ENCODE measurements at places on chromosomes 1 and 21.

DNA sequence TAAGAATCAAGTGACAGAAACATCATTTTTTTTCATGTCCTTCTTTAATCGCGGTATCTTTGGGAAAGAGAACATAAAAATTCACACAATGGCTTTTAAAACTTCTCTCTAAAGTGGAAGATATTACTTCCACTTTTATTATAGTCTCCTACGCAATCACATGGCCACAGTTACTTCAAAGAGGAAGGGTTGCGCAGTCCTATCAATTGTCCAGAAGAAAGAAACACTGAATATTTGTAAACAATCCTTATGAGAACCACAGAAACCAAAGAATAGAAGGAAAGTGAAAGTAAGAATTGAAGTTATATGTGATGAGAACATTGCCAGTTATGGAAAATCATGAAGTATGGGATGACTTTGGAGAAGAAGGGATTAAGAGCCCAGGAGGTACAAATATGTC lies 32.6 kb downstream of the CFH start:
- no peak for DNase-seq

- DNase-seq = no peak
These were observed 24.5 kb downstream of the OSCP1 start for GRCh38 chr1:36425791-36426190.

GRCh38 chr21:42097860-42098454 lies 26.8 kb downstream of the UMODL1 start:
- no peak for DNase-seq

- DNase-seq = no peak
These were observed 183.5 kb downstream of the MATN1 start for GRCh38 chr1:30539884-30540283.

DNA sequence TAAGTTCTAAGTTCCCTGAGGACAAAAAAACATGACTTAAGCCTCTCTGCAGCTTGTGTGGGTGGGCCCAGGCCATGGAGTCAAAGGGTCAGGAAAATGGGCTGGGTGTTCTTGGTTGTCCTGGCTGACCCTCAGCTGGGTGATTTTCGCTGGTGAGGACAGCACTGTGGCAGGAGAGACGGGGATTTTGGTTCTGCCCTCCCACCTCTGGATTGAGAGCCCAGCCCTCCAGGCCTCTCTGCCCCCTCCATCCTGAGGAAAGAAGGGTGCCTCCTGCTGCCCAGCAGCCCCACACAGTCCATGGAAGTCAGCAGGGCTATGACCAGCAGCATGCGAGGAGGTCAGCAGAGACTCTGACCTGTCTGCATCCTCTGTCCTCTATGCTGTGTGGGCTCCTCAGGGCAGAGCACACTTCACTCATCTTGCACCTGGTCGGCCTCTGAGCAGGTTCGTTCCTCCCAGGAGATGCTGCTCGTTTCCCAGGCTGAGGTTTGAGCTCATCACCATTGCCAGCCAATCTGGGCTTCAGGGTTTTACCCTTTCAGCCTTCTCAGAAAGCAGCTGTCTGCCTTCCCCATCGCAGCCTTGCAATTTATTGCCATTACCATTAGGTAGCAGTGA lies 26.5 kb downstream of the PHGDH start:
- no peak for DNase-seq

- DNase-seq = no peak
These were observed 76.6 kb downstream of the TLR5 start for GRCh38 chr1:223066415-223066814.

DNA sequence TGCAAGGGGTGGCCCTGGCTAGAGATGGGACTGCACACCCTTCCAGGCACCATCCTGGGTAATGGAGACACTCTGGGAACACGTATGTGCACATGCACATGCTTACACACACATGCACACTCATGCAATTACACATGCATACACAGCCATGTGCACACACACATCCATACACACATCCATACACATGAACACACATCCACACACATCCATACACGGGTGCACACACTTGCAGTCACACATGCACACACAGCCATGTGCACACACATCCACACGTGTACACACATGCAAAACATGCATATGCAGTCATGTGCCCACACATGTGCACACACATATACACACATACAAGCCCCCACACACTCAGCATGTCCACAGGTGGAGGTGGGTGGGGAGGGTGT lies 22.3 kb upstream of the POFUT2 start:
- DNase-seq = no peak

DNA sequence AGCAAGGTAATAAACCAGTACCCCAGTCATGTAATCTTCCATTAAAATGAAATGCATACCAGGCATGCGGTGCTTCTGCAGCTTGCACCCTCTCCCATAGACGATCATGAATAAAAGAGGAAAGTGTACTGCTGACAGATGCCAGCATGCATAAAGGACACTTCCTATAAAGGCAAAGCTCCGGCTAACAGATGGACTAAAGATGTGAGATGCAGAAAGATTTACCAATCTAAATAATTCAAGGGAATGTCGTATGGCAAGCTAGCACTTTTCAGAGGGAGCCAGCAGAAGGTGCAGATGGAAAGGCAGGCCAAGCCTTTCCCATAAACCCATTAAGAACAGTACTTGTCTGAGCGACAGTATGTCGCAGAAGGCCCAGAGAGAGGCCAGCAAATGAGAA lies 542.0 kb downstream of the NUF2 start:
- no peak for DNase-seq

DNA sequence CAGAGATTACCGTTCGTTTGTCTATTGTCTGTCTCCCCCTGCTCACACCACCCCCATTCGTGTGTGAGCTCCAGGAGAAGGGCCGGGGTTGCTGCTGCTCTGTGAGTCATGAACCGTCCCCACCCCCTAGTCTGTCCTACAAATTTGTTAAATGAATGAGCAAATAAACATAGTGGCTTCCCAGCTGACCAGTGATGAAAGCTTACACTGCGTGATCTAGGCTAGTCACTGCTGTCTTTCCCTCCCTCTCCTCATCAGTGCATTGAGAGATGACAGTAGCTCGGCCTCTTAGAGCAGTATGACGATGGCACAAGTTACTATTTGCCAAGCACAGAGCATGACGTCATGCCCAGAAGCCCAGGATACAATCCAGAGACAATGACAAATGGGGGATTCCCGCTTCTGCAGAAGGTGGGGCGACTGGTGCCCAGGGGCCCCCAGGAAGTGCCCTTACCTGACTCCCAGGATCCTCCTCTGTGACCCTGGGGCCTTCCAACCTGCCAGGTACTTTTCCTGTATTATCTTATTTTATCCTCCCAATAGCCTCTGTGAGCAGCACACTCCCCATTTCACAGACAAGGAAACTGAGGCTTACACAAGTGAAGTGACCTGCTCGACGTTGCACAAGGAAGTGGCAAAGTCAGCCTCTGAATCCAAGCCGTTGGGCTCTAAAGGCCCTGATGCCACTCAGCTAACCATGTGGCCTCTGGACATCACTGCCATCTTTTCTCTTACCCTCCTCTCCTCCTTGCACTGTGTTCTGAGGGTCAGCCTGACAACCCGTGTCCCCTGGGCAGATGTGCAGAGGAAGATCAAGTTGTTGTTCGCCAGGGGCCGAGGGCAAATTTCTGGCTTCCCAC lies 8.6 kb upstream of the EPHA2 start:
- DNase-seq = no peak

- DNase-seq = no peak
These were observed 235.9 kb upstream of the IRF2BP2 start for GRCh38 chr1:234845836-234846235.

DNA sequence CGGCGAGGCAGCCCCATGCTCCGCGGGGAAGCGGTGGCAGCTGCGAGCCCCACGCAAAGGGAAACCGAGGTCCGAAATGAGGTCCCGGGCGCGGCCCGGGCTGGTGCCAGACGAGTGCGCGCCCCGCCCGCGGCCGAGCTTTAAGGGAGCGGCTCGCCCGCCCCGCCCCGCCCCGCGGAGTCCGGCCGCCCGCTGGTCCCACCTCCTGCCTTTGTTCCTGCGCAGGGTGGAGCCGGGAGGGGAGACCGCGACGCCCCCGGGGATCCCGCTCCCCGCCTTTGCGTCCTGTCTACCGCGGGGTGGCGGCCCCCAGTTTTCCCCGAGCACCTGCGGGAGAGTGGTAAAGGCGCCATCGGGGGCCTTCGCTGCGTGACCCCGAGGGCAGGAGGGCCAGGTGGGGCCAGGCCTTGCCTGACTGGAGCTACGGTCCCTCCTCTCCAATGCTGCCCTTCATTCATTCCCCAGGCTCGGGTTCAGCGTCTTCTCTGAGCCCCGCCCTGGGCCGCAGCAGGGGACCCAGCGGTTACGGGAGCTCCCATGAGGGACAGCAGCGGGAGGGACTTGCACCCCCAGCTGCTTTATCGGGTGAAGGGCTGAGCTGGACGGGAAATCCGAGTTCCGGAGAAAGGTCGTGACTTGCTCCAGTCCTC lies at the start of gene HES2:
Gene HES2, minus strand, starts transcription at position 116 of the 650 bp plus-strand sequence. Its CDS starts 99 bp downstream, at position 17.
- no peak for DNase-seq

DNA sequence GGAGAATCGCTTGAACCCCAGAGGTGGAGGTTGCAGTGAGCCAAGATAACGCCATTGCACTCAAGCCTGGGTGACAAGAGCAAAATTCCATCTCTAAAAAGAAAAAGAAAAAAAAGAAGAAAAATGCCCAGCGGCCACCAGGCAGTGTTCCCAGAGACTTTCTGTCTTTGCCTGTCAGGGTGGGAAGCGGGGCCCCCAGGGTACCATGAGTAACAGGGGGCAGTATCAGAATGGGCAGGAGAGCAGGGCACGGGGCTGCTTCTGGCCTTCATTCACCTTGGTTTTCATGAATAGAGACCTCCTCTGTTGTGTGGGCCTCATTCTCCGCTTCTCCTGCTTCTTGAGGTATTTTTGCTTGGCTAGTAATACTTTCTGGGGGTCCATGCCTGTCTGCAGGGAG lies 20.4 kb downstream of the SLC26A9 start:
- no peak for DNase-seq

- DNase-seq = no peak
These were observed 221.3 kb downstream of the COL24A1 start for GRCh38 chr1:85935234-85935633.

DNA sequence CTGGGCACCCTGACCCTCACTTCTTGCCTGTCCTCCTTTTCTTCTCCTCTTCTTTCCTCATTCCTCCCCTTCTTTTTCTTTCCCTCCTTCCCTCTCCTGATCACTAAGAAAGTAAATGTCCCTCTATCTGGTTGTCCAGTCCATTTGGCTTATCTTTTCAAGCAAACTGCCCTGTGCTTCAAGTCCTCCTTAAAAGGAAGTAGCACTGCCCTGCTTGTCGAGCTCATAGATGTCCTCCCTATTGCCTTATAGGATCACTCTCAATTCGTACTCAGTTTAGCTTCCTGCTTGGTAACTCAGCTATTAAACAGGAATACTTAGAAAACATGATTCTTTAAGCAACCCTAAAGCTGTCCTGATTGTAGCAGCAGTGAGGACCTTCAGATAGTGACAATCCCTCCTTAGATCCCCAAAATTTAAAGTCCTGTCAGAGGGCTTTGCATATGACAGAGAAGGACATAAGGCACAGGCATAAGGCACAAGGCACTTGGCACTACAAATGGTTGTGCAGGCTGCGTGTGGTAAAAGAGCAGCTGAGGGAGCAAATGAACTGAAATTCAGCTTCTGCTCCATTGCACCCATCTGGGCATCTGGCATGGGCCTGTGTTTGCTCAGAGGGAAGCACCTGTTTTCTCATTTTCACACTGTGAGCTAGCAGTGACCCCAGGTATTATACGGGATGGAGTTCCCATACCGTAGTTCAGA lies 26.1 kb upstream of the SLAMF6 start:
- DNase-seq = no peak

- DNase-seq = no peak
These were observed 116.9 kb upstream of the NGF start for GRCh38 chr1:115454837-115455511.

- no peak for DNase-seq
These were observed 30.8 kb upstream of the PTGFRN start for GRCh38 chr1:116878804-116879477.

DNA sequence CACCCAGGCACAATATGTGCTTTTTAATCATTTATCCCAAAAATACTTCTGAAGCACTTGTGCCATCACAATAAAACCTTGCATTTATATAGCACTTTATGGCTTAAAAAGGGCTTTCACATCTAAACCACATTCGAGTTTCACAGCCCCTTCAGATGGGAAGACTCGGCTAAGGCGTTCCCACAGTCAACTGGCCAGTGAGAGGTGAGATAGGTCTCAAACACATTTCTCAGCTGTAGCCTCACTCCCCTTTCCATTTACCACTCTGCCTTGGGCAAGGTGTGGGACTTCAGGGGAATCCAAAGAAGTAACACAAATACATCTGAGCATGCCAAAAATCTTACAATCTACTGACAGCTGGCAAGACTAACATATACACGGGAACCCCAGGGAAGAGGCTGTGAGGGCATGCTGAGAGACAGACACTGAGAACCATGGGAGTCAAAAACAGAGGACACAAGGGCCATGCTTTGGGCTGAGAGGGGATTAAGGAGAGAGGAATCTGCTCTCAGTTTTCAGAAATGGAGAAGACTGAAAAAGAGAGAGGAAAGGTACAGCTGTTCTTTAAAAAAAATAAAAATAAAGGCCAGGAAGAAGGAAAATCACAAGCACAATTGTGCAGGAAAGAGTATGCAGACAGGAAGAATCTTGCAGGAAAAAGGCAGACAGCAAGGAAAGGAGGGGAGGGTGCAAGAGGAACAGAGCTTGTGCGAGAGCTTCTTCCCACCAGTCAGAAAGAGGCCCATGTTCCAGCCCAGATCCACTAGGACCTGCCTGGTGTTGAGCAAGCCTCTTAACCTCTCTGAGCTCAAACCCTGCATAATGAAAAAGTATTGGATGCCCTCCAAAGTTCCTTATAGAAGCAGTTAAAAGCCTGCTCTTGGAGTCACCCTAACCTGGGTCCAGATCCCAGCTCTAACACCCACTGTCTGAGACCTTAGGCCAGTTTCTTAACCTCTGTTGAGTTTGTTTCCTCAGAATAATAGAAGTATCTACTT lies 73.5 kb downstream of the JAK1 start:
- DNase-seq = no peak

DNA sequence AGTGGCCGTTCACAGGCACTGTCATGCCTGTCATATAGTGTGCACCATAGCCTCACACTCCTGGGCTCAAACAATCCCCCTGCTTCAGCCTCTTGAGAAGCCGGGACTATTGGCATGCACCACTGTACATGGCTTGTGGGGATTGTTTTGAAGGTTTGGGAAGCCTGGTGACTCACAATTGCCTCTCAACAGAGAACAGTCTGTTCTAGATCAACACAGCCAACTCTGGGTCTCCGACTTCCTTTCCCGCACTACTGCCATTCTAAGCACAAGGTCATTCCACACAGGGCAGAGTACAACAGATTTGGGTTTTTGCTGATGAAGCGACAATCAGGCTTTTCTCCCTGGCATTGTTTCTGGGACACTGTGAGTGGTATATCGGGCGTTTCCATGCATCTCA lies 15.5 kb upstream of the AHCTF1 start:
- no peak for DNase-seq

DNA sequence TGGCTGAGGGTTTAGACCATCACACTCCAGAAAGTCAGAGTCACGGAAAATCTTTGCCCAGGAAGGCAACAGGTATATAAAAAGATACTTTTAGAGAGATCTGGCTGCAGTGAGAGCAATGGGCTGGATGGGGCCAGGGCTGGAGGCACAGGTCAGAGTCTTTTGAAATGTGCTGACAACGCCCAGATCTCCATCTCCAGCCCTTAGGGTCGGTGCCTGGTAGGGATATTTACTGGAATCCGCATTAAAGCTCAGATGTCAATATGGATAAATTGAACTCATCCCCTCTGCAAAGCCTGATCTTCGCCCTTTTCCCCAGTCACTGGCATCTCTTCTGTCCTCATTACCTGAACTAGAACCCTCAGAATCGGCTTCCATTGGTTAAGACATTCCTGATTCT lies 82.2 kb downstream of the BCAR3 start:
- DNase-seq = no peak
